Heart right ventricle (tissue), 16 donors: ENCODE measurements at places on chromosomes 11 and 22.

DNA sequence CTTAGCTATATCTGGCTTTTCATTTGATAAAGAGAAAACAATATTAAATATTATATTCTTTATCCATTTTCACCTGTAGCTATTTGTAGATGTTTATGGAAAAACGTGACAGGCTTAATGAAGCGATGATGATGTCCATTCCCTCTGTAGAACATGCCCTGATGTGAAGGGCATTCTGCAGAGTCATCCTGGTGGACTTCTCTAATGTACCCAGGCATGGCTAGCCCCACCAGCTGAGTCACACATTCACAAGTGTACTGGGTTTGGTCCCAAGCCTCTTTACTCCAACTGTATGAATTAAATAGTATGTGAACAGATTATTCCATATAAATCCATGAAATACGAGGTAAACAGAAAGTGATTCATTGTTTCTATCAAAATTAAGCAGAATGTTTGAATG is 139.3 kb downstream of the CADM1 start:
- no peak for DNase-seq

GRCh38 chr11:34214961-34215805 is 109.8 kb downstream of the NAT10 start:
- DNase-seq, result no peak

GRCh38 chr22:19648419-19648929 is 65.8 kb upstream of the SEPTIN5 start:
- no peak for DNase-seq

- DNase-seq, result no peak
Observed at GRCh38 chr11:72265951-72266350, 22.0 kb upstream of the PHOX2A start.

GRCh38 chr22:35258191-35258988 is 1.1 kb downstream of the HMGXB4 start:
- no peak for DNase-seq

- no peak for DNase-seq
Observed at GRCh38 chr11:45662665-45663485, 2.5 kb downstream of the CHST1 start.

- no peak for DNase-seq
Observed at GRCh38 chr11:6544921-6545850, 48.1 kb downstream of the DNHD1 start.
